IPS-NIHi11 (cell line): ENCODE measurements at places on chromosomes 12 and 14.

- DNase-seq, result peak; percentile 43
Measured at GRCh38 chr12:46209914-46210872, 58.6 kb downstream of the SLC38A1 start.

GRCh38 chr12:56115329-56115728 lies 1.1 kb upstream of the RPL41 start:
- no peak for DNase-seq

GRCh38 chr12:73486256-73486655 lies 1051.4 kb upstream of the ATXN7L3B start:
- no peak for DNase-seq

- DNase-seq, result no peak
Measured at GRCh38 chr12:94173660-94174265, 25.4 kb downstream of the PLXNC1 start.

DNA sequence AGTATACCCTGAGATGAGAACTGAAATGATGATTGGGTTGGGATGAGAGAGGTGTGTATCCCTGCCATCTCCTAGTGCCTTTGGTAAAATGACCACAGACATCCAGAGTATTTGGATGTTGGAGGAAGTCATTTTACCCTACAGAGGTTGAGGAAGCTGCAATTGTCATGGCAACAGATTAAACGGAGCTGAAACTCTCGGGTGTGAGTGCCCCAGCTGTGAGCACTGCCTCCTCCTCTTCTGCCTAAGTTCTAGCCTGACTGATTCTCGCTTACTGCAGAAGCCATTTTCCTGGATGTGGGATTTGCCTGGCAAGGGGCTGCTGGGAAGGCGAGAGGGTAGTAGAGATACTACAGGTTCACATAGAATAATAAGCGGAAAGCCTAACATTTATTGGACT lies 10.3 kb upstream of the PPP4R4 start:
- peak; percentile 14 for DNase-seq

DNA sequence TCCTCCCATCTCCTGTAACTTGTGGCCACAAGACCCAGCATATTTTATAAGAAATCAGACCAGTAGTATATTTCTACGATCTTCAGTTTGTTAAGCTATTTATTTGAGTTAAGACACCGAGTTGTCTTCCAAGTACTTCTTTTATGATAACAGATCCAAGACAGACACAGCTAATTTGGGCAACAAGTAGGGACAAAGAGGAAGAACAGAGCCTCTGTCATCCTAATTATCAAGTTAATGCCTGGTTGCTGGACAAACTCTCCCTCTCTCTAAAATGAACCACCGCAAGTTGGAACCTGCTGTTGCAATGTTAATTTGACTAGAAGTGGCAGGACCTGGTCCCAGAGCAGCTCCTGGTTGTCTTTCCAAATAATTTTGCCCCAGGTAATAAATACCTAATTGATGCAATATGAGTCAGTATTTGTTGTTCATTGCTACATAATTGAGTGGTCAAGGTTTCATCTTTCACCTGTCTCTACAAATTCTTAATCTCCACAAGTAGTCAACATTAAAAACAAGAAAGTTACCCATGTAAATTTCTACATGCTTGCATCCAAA lies 323.7 kb downstream of the PAWR start:
- no peak for DNase-seq

GRCh38 chr12:55728186-55728938 lies 447 bp downstream of the CD63 start:
- DNase-seq, result peak; percentile 68

DNA sequence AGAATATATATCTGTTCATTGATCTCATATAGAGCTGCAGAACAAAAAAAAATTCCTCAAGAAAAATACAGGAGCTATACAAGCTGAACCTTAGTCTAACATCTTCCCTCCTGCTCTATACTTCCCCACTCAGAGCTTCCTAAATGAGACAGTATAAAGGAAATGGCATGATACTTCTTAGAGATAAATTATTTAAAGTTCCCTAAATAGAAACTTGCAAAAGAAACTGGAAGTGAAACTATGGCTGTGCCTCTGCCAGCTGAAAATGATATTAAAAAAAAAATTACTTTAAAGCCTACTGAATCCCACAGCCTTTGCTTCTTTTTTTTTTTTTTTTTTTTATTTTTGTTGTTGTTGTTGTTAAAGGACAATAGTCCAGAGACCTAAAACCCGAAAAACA lies 11.6 kb upstream of the NEK9 start:
- no peak for DNase-seq

GRCh38 chr12:82627799-82628198 lies 58.9 kb upstream of the TMTC2 start:
- peak; percentile 32 for DNase-seq

DNA sequence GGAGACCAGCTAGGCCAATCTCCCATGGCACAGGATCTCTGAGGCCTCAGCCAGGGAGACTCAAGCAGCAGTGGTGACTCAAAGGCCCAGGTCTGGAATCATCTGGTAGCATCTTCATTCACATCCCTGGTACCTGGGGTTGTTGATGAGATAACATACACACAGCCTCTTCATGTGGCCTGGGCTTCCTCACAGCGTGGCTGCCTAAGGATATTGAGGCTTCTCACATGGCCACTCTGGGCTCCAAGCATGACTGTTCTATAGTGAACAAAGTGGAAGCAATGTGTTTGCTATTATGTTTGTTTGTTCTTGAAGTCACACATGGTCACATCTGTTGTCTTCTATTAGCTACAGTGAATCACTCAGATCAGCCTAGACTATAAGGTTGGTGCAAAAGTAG lies 584.1 kb downstream of the VRK1 start:
- DNase-seq, result no peak

- no peak for DNase-seq
Measured at GRCh38 chr14:33915682-33916081, 35.2 kb downstream of the EGLN3 start.

GRCh38 chr14:33764876-33765650 lies 185.8 kb downstream of the EGLN3 start:
- DNase-seq, result peak; percentile 82

GRCh38 chr12:52378091-52378490 lies 7.4 kb downstream of the KRT84 start:
- peak; percentile 36 for DNase-seq

- DNase-seq, result no peak
Measured at GRCh38 chr14:81337073-81337472, 63.1 kb downstream of the STON2 start.

DNA sequence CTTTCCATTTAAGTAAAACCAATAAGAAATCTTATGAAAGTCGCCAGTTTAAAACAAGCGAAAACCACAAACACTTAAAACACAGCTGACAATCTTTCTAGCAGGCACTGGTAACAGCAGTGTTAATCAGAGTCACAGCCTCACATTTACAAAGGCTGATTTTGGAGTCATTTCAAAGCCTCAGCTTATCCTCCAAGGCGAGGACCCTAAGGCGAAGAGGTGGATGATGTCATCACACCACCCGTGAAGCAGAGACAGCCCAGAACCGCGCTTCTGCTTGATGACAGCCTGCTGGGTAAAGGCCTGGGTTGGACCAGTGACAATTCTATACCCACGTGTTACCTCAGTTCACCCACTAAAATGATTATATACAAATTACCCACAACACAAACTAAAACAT lies 10.1 kb downstream of the GOLGA3 start:
- DNase-seq, result no peak

DNA sequence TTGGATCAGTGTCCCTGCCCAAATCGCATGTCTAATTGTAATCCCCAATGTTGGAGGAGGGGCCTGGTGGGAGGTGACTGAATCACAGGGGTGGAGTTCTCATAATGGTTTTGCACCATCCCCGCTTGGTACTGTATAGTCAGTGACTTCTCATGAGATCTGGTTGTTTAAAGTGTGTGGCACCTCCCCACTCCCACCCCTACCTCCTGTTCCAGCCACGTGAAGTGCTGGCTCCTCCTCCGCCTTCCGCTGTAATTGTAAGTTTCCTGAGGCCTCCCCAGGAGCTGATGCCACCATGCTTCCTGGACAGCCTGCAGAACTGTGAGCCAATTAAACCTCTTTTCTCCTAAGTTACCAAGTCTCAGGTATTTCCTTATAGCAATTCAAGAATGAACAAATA lies 67.2 kb downstream of the FERMT2 start:
- no peak for DNase-seq

GRCh38 chr12:50745861-50746260 lies 18.0 kb upstream of the ATF1 start:
- DNase-seq, result no peak

- DNase-seq, result no peak
Measured at GRCh38 chr12:1436981-1437380, 157.4 kb downstream of the FBXL14 start.

GRCh38 chr12:28164644-28165275 lies 25.5 kb upstream of the CCDC91 start:
- no peak for DNase-seq

GRCh38 chr14:82421286-82421685 lies 887.6 kb upstream of the SEL1L start:
- no peak for DNase-seq

DNA sequence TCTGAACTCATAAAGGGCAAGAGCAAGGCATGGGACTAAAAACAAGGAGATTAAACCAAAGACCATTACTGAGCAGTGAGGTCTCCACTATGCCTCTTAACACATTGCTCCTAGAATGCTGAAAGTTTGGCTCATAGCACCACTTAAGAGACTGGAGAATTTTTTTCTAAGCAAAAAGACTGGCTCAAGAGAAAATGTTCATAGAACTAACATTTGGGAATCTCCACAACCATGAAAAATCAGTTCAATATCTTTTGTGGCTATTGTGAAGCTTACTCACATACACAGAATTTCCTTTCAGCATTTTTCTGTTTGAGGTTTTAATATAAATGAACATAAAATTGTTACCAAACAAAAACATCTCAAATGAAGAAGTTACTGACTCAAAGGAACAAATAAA lies 255.8 kb downstream of the CCDC91 start:
- DNase-seq, result no peak

- DNase-seq, result no peak
Measured at GRCh38 chr12:46027172-46027571, 36.8 kb upstream of the SCAF11 start.
